Activated CD4-positive, alpha-beta T cell treated with anti-CD3 and anti-CD28 coated beads for 36 hours (primary cell): ENCODE measurements at places on chromosomes 16 and 17. TPM values are rescaled to one million over a fixed set of nuclear protein-coding genes. Genes with fewer than 3 reads are reported as not detected.

- peak; percentile 30 for DNase-seq
These were observed 763 bp downstream of the ZKSCAN2 start for GRCh38 chr16:25256695-25257469.

GRCh38 chr16:69596801-69597200, 31.0 kb downstream of the NFAT5 start:
- DNase-seq = no peak

DNA sequence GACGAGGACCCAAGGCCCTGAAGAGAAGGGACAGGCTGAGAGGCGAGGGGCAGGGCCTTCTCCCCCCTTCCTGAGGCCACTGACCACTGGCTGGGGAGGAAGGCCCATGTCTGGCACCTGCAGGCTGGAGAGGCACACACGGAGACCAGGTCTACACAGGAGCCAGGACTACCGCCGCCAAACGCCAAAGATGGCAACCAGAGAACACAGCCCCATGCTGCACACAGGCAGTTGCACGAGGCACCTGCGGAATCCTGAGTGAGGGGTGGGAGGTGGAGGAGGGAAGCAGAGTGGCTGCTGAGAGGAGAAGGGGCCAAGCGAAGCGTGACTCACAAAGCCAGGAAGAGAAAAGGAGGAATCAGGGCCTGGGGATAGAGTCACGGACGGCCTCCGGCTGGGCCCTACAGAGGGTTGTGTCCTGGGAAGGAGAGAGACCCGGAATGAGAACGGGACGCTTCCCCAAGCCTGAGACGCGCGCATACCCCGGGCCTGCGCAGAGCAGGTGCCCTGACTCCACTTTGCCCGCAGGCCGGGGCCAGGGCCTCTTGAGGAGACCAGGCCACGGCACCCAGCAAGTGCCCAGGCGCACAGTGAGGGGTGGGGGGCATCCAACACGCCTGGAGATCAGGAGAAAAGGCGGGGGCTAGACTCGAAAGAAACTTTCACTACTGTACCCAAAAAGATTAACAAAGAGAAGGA, 28.7 kb upstream of the C16orf95 start:
- no peak for DNase-seq

DNA sequence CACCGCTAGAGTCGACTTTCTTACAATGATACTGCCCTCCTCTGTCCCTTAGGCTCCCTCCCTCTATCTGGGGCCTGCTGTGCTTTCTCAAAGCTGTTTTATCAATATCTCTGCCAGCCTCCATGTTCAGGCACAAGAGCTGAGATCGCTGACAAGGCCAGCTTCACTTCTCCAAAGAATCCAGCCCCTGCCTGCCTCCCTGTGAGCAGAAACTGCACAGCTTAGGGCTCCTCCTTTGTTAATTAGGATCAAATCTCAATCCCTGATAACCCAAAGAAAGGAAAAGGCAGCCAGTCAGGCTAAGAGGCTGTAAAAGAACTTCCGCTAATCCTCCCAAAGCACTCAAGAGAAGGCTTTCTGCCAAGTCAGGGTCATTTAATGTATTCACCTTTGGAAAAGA, 616.0 kb upstream of the CDH11 start:
- DNase-seq = no peak

- DNase-seq = no peak
These were observed 4.6 kb downstream of the TSPOAP1 start for GRCh38 chr17:58324056-58324408.

DNA sequence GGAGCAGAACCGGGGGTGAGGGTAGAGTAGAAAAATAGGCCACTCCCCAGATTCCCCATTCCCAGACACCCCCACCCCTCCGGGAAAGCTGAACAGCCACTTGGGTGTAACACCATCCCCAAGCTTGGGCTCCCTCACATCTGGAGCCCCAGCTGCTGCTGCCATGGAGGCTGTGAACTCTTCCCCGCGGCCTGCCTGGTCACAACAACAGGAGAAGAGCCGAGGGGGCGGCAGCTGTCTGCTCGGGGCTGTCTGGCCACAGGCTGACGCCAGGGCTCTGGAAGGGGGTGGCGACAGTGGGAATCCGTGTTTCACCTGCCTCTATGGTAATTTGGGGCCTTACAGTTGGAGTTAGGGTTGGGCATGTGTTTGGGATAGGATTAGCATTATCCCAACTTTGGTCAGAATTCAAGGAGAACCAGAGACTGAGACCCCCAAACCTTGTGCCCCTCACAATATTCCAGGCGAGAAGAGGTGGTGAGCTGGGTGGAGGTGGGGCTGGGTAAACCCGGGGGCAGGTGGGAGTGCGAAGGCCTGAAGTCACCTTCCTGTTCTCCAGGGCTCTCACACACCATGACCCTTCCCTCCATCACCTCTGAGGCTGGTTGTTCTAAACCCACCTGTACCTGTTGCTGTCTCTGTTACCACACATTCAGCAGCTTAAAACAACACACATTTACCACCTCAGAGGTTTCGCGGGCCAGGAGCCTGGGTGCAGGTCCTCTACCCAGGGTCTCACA, 29.7 kb upstream of the NXPH3 start:
- no peak for DNase-seq

DNA sequence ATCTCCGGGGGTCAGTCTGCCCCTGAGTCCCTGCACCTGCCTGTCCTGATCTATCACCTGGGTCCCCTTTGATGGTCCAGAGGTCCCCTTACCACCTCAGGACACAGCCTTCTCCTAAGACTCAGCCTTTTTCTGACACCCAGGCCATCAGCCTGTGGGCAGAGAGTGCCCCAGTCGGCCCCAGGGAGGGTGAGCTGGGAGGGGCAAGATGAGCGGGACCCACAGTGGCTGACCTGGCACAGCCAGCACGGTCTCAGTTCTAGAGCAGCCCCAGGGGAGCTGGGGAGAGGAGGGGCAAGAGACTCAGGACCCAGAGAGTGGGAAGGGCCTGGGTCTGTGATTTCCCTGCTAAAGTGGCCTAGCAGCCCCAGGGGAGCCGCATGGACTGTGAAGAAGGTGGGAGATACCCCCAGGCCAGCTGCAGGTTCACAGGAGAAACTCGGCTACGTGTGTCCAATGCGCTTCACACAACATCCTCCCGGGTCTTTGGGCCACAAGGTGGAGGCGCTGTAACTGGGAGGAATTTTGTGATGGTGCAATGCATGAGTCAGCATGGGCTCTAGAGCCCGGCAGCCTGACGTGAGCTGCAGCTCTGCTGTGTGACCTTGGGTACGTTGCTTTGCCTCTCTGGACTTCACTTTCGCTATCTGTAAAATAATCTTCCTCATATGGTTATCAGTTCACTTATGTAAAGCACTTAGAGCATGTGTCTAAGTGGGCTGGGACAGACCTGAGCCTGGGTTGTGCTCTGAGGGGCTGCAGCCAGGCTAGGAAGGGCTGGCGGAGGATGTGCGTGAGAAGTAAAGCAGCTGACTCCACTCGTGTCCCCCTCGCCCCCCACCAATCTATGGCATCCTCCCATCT, 67.2 kb upstream of the LHX1 start:
- DNase-seq = no peak

- DNase-seq = no peak
These were observed 34.0 kb downstream of the ZNF750 start for GRCh38 chr17:82805823-82806222.

- no peak for DNase-seq
These were observed 9.2 kb downstream of the SP2 start for GRCh38 chr17:47905221-47905733.

Gene UMOD
- not detected for total RNA-seq

Gene GLIS2
- 0.27 TPM for total RNA-seq
